CD8-positive, alpha-beta T cell (primary cell): ENCODE measurements at places on chromosomes 4 and X.

DNA sequence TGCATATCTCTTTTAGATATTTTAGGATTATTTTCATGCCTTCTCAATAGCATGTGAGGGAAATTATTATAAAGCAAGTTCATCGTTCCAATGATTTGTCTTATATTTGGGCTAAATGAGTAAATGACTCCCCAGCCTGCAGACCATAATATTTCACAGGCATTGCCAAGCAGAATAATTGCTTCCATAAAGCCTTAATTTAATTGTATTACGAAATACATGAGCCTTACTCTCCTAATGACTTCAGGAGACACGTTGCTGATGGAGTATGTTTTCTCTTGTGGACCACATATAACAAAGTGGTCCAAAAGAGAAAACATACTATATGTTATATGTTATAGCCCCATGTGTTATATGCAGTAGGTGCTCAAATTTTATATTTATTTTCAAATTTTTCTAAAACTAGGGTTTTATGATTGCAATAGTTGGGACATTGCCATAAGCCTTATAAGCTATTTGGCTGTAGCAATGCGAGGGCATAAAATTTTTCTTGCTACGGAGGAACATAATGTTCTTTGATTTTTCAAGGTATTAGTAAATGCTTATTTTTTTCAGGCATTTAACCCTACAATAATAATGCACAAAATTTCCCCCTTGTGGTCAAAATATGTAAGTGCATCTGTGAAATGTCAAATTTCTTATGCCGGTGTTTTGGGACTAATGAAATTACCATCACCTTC lies 26.2 kb upstream of the TMPRSS11D start:
- DNase-seq = no peak

- no peak for DNase-seq
Observed at GRCh38 chr4:94342694-94343093, at the start of gene HPGDS. HPGDS (minus strand) TSS chr4:94342836; CDS start chr4:94334629, 8,207 bp downstream.

GRCh38 chrX:131216828-131217227 lies 72.3 kb downstream of the IGSF1 start:
- DNase-seq = no peak

GRCh38 chrX:14573161-14573560 lies 43.8 kb downstream of the GLRA2 start:
- DNase-seq = no peak

DNA sequence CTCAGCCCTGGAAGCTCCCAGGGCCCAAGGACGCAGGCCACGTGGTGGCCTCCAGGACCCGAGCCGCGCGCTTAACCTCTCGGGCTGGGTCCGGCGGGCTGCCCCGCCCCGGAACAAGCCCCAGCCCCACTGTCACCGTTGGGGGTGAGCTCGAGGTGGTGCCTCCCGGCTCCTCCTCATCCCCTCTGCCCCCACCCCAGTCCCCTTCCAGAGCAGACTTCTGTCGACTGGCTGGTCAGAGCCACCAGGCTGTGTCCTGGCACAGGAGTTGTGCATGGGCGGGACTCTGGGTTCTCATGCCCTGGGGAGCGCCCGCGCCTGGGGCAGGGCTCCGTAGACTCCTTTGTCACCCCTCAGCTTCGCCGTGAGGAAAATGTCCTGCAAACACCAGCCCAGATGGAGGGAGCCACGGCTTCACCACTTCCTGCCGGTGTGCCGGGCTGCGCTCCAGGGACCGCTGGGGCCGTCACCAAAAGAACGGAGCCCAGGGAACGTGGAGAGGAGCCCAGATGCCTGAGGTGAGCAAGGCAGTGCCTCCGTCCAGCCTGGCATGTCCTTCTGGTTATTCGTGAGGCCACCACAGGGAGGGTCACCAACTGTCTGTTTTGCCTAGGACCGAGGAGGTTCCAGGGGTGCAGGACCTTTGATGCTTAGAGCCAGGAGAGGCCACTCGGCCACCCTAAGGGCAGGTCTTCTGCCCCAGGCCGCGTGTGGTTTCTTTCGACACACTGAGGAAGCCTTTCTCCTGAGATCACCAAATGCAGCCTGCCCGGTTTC lies 7.1 kb upstream of the RGS12 start:
- no peak for DNase-seq

GRCh38 chr4:113951263-113951662 lies 28.2 kb downstream of the ARSJ start:
- no peak for DNase-seq

DNA sequence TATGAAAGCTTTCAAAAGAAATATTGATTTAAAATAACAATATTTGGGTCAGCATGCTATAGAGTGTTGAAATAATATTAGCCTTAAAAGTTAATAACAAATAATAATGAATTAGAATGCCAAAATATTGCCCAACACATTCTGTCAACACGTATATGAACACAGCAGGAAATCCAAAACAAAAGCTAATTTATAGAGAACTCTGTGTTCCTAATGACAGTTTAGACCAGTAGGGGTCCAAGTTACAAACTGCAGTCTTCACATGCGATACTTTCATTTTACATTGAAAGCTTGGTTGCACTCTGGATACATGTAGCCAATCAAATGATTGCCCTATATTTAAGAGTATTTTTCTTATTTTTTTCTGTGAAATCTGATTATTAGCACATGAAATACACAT lies 274.4 kb downstream of the DCTD start:
- no peak for DNase-seq

GRCh38 chr4:57633212-57633859 lies 523.2 kb upstream of the IGFBP7 start:
- DNase-seq = no peak

DNA sequence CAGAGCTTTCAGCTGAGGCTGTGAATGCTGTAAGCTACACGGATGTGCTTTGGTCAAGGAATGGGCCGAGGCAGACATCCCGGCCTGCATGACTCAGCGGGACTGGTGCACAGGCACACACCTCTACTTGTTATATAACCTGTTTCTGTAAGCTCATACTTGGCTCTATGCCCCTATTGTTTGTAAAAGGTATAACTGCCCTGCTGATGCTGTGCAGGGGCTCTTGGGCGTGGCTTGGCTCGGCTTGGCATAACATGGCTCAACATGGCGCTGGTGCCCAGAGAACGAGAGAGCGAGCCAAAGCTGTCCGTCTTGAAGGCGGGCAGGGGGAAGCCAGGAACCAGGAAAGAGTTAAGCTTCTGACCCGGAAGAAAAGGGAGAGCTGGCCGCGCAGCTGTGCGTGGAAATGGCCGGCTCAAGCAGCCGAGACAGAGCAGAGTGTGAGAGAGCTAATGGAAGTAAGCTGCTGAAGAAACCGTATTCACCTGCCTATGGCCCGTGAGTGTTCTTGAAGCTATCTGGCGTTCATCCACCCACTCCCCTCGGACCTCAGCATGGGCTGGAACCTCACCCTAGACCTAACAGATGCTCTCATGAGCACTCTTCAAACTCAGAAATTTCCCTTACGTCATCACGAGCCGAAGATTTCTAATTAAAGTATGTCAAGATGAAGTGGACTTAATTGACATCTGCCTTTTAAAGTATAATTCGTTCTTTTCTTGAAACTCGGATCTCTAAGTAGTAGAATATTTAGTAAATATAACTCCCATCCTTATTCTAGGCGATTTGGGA lies 286.3 kb upstream of the AGA start:
- DNase-seq = no peak

- peak; percentile 89 for DNase-seq
Observed at GRCh38 chrX:154398668-154399526, 720 bp downstream of the RPL10 start.

DNA sequence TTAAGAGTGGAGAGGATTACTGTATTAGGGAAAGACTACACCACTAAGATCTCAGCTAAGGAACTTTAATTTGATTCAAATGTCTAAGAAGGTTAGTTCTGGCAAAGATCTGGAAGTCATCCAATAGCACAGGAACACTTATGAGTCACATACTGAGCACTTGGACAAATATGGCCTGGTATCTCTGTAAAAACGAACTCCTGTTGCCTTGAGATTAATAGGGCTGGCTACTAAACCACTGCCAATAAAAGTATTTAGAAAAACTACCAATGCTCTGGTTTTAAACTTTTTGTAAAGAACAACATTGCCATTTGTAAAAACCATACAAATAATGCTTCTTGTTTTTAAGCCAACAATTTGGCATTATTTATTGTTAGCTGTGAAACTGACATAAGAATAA lies 70.5 kb downstream of the SEC24D start:
- DNase-seq = no peak

DNA sequence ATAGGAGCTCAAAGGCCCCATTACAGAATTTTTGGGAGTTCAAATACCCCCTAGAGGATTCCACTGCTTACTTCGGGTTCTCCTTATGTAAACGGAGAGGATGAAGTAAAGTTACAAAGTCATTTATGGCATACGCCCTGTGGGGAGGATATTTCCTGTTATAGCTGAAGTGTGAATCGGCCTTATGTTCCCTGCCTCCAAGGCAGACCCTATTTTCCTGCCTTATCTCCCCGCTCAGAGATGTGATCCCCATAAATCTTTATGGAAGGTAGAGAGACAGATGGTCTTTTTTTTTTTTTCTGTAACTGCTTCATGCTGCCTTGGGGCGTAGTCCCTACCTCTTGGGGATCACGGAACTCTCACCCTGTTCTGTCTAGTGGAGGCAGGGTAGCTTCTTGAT lies 56.0 kb upstream of the DHX15 start:
- DNase-seq = no peak

DNA sequence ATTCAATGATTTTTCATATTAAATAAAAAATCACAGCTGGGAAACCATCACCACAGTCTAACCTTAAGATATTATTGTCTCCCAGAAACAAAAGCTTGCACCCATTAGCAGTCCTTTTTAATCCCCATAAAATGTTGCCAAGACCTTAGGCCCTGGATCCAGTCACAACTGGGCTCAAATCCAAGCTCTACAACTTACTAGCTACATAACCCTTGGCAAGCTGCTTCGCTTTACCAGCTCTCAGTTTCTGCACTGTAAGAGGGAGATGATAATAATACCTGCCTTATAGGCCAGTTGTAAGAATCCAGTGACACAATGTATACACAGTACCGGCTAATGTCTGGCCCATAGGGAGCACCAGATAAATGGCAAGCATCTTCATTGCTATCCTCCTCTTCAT lies 400.9 kb upstream of the FGF13 start:
- DNase-seq = no peak

DNA sequence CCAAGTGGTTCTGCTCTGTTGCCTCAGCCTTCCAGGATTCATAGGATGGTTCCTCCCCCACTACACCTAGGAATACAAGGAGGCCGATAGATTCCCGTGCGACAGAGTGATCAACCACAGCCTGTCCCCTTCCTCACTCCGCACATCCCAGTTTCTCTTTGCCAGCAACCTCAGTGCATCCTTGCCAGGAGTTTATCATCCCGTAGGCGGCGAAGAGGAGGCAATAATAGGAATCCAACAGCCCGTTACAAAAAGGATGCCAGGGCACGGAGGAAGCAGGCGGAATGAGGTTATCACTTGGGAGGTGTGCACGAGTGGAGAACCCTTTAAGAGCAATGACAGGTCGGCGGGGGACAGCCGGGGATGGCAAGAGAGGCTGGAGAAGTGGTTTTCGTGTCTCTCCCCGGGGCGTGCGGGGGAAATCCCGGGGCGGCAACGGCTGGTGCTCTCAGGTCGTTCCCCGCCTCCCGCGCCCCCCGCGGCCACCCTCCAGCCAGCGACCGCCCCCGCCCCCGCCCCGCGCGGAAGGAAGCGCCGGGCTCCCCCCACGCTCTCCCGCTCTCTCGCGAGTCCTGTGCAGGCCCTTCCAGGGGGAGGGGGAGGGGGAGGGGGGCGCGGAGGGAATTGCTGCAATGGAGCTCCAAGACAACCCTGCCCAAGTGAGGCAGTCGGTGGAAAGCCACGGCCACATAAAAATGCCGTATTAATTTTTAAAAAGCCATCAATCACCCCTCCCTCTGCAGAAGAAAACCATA lies 1.6 kb downstream of the PPP3CA start:
- DNase-seq = peak; percentile 68

DNA sequence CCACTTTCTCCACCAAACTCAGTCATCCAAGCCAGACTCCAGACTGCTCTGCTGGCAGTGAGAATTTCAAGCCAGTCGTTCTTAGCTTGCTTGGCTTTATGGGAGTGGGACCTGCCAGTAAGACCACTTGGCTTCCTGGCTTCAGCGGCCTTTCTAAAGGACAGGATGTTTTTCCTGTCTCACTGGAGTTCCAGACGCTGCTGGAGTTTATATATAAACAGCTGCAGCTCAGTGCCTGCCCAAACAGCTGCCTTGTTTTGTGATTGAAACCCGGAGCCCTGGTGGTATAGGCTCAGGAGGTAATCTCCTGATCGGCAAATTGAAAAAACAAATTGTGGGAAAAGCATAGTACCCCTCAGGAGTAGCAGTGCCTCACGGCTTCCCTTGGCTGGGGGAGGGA lies 1165.8 kb upstream of the ADGRL3 start:
- no peak for DNase-seq

DNA sequence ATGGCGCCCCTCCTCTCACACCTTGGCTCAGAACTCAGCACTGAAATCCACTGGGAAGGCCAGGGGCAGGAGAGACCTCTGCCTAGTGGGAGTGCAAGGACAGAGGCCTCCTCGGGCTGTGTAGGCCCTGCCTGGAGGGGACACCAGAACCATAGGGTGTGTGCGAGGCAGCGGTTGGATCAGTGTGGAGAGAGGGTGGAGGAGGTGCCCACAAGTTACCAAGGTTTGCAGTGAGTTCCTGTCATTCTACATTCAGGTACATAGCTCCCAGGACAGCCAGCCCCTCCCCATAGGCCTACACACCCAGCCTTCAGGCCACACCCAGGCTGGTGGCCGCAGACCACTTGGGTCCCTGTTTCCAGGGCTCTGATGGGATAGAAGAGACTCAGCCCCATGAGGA lies 19.2 kb upstream of the SPON2 start:
- DNase-seq = no peak

GRCh38 chr4:5045097-5045496 lies 6.2 kb upstream of the STK32B start:
- no peak for DNase-seq

DNA sequence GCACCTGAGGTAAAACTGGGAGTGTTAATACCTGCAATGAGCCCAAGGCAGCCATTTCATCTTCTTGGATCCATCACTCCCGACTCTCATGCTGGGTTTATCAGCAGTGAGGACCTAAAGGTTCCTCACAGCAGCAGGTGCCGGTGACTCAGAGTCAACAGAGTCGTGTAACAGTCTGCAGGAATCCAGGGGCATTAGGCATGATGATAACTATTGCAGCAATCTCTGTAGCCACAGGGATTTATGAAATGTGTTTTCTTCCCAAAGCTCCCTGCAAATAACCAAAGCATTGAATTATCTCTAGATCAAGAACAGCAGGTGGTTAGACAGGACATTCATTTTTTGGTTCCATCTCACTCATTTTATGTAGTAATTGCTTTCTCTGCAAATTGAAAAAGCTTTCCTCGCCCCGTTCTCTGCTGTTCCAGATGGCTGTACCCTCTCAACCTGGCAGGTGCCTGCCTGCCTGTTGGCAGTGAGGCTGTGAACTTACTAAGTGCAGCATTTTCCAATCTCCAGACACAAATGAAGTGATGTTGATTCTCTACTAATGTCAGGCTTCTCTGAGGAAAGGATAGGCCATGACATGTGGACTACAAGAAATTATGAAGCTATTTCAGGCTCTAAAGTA lies 48.1 kb upstream of the TSPAN7 start:
- no peak for DNase-seq
